Stimulated activated CD4-positive, alpha-beta T cell treated with anti-CD3 and anti-CD28 coated beads, Interleukin-4, amount 100 ng/mL, for 4 hours (primary cell): ENCODE measurements at places on chromosomes 7 and 10.

- no peak for DNase-seq
Measured at GRCh38 chr10:122310311-122311050, 39.4 kb downstream of the BTBD16 start.

DNA sequence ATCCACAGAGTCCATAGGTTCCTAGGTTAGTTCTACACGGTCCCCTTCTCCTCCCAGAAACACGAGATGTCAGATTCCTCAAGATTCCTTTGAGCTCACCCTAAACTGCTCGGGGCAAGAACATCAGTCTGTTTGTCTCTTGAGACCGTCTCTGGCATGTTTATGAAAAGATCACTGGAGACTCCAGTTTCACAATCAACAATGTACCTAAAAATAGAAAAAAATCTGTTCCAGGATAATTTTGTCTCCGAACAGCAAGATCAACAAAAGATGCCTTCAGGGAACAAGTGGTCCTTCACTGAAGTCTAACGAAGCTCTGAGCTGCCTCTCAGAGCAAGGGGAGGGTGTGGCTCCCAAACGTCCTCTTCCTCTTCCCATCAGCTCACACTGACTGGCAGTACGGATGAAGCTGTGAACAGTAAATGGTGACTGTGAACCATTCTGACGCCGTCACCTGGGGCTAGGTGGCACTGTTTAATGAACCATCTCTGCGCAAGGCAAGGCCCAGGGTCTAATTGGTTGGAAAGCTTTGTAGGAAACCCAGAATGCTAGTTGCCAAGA, 156.2 kb upstream of the LYZL1 start:
- DNase-seq: no peak

GRCh38 chr7:123724817-123725253, 24.0 kb downstream of the WASL start:
- no peak for DNase-seq

DNA sequence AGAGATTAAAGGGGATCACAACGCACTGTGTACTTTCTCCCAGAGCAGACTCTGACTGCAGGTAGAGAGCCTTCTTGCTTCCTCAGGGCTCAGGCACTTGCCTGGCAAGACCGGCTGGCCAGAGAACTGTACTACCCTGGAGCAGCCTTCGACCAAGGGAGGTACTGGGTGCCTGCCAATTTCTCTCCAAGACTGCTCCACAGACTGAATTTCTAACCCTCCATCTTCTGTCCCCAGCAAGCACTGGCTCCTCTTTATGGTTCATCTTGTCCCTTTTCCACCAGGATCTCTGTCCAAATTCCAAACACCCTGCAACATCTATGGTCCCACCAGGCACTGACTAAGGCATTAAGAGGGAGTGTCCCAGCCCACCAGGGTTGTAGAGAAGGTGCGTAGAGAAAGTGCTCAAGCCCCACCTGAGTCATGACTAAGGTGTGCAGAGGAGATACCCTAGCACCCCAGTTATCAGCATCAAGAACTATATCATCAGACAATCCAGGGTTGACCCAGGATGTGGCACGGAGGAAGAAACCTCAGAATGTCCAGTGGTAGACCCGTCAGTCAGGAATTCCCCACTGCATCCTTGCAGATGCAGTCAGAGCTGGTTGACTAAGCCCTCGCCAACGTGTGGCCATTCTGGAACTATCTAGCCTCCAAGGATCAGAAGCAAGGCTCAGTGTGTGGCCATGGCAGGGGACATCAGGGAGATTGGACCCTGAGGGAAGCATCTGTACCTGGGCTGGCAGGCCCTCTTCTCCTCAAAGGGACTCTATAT, 60.9 kb upstream of the CAMK2B start:
- no peak for DNase-seq

GRCh38 chr7:95730493-95731280, 41.7 kb upstream of the DYNC1I1 start:
- no peak for DNase-seq

DNA sequence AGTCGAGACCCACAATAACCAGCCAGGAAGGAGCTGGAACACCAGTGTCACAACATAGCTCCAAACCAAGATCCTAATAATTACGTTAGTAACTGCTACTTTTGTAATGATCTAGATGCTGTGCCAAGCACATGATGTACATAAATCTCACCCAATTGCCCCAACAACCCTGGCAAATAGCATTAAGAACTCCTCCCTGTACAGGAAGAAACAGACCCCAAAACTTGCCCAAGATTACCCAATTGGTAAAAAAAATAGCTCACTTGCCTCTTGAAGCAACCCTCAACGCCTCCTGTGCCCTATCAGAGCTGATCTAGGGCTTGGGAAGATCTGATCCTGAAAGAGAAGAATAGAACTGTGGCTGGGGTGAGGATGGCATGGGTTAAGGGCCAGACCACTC, 628.7 kb upstream of the AUTS2 start:
- no peak for DNase-seq

- DNase-seq: no peak
Measured at GRCh38 chr7:27784399-27785053, 44.6 kb downstream of the TAX1BP1 start.
